Stimulated activated CD8-positive, alpha-beta memory T cell treated with anti-CD3 and anti-CD28 coated beads, Interleukin-15, amount 100 ng/mL, for 48 hours (primary cell): ENCODE measurements at places on chromosomes 1 and 21.

- no peak for DNase-seq
These were observed 43.1 kb downstream of the SCP2 start for GRCh38 chr1:52970149-52970548.

GRCh38 chr1:21292984-21293536 lies 2.8 kb upstream of the ECE1 start:
- DNase-seq = peak; percentile 50

DNA sequence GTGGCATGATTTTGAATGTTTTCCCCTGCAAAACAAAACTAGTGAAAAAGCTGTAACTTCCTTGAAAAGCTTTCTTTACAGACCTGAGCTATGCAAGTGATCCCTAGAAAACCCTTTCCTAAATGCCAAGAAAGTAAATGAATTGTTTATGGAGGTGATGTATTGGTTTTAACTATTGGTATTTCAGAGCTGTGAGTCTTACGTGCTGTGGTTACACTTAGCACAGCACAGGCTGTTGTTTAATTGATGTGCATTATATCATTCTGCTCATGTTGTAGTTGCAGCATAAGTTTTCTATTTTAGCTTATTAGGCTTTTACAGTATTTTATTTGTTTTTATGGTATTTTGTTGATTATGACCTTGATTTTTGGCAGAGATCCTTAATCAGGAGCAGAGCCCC lies 74.1 kb upstream of the DYNLT5 start:
- DNase-seq = no peak

DNA sequence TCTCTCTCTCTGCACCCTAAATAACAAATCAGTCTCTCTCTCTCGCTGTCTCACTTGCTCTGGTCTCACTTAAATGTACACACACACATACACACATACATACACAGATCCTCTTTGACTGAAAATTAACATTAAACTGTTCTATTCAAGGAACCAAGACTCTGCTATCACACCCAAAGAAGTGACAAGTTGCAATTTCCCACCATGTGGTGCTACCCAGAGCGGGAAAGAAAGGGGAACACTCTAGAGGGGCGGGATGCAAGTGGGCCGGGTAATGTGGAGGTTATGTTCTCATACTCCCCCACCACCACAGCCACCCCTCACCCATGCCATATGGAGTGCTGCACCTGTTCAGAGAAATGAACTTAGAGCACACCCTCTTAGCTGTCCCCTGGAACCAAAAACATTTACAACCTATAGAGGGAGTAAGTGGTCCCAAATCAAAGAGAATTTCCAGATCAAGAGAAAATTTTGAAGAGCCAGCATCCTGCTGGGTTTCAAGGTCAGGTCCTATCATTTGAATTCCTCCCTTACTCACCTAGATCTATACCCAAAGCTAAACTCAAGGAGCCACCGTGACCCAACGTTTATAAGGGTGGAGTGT lies 319.4 kb downstream of the BRINP2 start:
- DNase-seq = no peak

GRCh38 chr1:213686983-213687382 lies 300.8 kb upstream of the PROX1 start:
- no peak for DNase-seq

GRCh38 chr1:101907264-101907663 lies 89.5 kb downstream of the OLFM3 start:
- no peak for DNase-seq

DNA sequence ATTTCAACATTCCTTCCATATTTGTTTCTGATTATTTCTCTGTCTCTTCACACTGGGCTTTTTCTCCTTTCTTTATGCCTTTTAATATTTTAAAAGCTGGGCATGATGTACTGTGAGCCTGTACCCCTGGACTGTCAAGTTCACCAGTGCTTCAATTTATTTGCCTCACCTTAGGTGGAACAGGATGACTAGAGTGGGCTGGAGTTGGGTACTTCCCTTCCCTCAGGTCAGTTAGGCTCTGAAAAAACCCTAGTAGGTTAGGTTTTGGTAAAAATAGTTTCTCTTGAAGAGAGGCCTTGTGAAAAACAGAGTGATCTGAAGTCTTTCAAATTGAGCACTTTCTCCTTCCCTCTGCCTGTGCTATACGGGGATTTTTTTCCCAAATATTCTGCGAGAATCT lies 163.0 kb upstream of the LYPLAL1 start:
- DNase-seq = no peak

DNA sequence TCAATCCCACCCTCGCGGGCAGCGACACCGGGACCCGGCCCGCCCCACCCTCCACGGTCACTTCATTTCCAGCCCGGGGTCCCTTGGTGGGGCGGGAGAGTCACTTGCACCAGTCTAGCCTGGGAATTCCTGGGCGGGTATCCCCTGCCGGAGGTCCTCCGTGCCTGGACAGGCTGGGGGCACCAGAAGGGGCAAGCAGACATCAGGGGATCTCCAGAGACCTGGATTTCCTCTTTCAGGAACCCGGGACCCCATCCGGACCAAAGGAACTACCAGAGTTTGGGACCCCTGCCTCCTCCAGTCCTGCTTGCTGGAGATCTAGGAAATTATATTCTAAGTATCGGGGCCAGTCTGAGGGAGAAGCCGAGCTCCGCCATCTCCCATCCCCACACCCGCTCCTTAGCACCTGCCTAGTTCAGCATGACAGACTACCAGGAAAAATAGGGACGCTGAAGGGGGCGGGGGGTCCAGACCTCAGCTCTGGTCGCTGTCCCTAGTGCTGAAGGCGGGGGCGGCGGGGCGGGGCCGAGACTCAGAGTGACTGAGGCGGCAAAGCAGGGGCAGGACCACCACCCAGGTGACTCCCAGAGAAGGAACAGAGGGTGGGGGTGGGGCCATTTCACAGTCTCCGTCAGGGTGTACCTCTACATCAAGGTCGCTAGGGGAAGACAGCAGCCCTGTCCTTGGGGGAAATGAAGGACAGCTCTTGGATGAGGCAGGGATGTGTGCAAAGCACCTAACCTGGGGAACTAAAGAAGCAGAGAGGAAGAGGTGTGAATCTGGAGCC lies 832 bp downstream of the HCN3 start:
- peak; percentile 68 for DNase-seq

DNA sequence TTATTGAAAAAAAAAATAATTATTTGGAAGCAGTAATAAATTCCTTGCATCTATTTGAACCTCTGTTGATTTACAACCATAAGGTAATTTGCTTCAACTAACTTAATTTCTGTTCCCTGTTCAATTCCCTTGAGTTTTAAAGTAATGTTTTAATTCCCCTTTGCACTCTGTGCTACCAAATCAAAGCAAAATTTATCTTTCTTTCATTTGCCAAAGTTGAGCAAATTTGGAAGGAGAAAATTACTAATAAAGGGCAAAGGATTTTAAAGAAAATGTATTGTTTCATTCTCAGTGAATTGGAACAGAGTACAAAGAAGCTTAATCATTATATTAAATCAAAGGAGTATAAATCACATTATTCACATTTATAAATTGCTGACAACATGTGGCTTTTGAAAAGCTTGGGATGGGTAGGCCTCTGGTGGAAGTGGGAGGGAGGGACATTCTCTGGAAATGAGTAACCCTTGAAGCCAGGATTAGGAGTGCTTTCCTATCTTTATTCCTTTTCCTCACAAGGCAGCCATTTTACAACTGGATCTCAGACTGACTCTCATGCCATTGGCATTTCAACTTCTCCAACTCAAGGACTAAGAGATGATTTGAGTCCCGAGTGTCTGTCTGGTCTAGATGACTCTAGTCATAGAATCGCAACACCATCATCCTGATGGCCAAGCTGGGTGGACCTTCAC lies 331.6 kb upstream of the DUSP10 start:
- DNase-seq = no peak

DNA sequence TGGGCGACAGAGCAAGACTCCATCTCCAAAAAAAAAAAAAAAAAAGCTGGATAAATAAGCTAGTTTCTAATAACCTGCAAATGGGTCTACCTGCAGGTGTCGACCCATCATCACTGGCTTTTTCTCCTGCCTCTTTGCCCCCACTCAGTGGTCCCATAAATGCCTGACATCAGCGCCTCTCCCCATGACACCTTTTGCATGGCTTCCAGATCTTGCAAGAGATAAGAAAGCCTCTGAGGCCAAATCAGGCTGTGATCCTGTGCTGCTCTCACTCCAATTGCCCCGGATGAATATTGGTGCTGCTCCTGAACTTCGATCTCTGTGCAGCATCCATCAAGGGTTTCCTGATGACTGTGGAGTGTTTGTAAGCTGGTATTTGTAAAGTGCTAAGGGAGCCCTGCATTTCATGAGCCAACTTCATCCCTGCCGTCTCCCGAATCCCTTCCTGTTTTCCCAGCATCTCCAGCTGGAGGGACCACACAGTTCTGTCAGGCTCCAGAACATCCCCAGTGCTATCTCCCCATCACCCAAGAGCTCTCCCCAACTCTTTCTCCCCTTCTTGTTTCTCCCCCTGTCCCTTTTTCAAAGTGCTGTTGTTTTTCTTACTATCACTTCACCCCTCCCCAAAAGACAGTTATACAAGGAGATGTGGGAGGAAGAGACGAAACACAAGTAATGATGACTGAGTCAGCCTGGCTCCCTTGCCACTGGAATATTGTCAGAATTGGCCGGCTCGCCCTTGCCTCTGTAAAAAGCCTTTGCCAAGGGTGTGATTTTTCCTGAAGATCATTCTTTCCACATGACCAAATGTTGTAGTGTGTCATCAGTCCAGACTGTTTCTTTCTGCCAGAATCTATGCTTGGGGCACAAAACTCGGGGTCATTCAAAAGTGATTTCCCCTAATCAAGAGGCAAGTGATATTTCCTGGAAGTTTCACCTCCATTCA lies 2.8 kb upstream of the EFHD2 start:
- no peak for DNase-seq

- no peak for DNase-seq
These were observed 7.0 kb downstream of the DDOST start for GRCh38 chr1:20654104-20654690.

DNA sequence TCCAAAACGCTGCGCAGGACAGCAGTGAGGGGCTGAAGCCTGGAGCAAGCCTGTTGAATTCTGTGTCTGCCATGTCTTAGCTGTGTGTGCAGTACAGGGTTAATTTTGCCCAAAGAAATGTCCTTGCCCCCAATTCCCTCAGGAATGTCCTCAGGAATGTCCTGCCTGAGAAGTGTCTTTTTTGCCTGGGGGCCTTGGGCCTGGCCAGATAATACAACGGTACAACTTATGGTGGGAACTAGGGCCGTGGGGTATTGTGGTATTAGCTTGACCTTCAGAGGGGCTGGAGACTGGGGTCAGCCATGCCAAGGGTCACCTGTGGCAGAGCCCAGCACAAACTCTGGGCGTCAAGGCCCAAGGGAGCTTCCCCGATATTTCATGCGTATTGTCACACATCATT lies 107.7 kb downstream of the AJAP1 start:
- no peak for DNase-seq

GRCh38 chr1:201354901-201355295 lies 22.6 kb downstream of the TNNT2 start:
- no peak for DNase-seq

- no peak for DNase-seq
These were observed 108.8 kb downstream of the NPHP4 start for GRCh38 chr1:5883129-5884048.

DNA sequence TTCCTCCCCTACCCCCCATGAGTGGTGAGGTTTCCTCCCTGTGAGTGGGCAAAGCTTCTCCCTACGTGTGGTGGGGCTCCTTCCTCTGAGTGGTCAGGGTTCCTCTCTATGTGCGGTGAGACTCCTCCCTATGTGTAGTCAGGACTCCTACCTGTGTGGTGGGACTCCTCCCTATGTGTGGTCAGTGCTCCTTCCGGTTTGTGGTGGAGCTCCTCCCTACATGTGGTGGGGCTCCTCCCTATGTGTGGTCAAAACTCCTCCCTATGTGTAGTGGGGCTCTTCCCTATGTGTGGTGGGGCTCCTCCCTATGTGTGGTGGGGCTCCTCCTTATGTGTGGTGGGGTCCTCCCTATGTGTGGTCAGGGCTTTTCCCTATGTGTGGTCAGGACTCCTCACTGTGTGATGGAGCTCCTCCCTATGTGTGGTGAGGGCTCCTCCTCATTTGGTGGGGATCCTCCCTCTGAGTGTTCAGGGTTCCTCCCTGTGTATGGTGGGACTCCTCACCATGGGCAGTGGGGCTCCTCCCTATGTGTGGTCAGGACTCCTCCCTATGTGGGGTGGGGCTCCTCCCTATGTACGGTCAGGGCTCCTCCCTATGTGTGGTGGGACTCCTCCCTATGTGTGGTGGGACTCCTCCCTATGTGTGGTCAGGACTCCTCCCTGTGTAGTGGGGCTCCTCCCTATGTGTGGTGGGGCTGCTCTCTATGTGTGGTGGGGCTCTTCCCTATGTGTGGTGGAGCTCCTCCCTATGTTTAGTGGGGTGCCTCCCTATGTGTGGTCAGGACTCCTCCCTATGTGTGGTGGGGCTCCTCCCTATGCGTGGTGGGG lies 29.1 kb downstream of the PRSS38 start:
- no peak for DNase-seq

DNA sequence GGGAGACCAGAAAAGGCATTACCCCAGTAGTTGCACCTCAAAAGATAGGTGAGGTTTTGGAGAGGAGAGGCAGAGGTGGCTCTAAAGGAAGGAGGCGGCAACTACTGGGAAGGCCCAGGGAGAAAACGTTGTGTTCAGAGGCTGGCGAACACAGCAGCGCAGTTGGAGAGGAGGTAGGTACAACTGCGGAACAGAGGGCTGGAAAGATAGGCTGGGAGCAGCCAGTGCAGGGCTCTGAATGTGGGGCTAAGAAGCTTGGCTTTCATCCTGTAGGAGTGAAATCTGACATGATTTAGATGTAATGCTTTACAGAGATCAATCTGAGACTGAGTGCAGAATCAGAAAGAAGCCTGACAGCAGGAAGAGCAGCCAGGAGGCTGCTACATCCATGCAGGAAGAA lies 13.0 kb downstream of the RIMS3 start:
- no peak for DNase-seq

- no peak for DNase-seq
These were observed 2.5 kb downstream of the ETV3 start for GRCh38 chr1:157135646-157136045.

GRCh38 chr1:216034506-216034905 lies 388.7 kb downstream of the USH2A start:
- no peak for DNase-seq

- DNase-seq = no peak
These were observed 21.8 kb downstream of the KDM4A start for GRCh38 chr1:43671626-43672330.

GRCh38 chr1:185821612-185822385 lies 87.6 kb downstream of the HMCN1 start:
- DNase-seq = no peak

- DNase-seq = no peak
These were observed 292.9 kb upstream of the DUSP10 start for GRCh38 chr1:222034790-222035189.
